Thymus (tissue), 14 donors: ENCODE measurements at places on chromosomes 1 and 21. TPM values are rescaled to one million over a fixed set of nuclear protein-coding genes. Genes with fewer than 3 reads are reported as not detected.

DNA sequence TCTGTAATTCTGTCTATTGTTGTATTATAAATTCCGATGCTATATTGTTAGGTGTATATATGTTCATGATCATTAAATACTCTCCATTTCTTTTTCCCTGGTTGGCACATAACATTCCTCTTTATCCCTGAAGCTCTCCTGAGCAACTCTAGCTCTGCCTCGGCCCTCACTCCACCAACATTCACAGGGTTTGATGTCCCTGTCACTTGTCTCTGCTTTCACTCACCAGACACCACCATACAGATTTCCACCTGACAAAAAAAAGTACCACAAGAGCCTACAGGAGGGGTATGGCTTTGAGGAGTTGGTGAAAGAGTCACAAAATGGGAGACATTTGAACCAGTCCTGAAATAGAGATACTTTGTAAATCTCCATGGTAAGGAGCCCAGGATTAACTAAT, 8.8 kb upstream of the TSPEAR start:
- no peak for DNase-seq
- no peaks in the 10 kb centered on the region for H3K36me3 ChIP-seq
- peaks cover 22% of the 10 kb centered on the region for H3K27me3 ChIP-seq
- no peaks in the 10 kb centered on the region for H3K4me1 ChIP-seq

FAM229A gene
- 1.6 TPM for total RNA-seq

- no peak overlapping the region for H3K4me3 ChIP-seq
- no peaks in the 10 kb centered on the region for H3K4me1 ChIP-seq
- no peak for DNase-seq
- no peaks in the 10 kb centered on the region for H3K27me3 ChIP-seq
These were observed 27.8 kb upstream of the DMRTA2 start for GRCh38 chr1:50450861-50451653.

- H3K36me3 ChIP-seq: no peaks in the 10 kb centered on the region
- no peak overlapping the region for H3K27ac ChIP-seq
- H3K4me3 ChIP-seq: no peak overlapping the region
These were observed 75.0 kb upstream of the BCAR3 start for GRCh38 chr1:93756657-93757056.

DNA sequence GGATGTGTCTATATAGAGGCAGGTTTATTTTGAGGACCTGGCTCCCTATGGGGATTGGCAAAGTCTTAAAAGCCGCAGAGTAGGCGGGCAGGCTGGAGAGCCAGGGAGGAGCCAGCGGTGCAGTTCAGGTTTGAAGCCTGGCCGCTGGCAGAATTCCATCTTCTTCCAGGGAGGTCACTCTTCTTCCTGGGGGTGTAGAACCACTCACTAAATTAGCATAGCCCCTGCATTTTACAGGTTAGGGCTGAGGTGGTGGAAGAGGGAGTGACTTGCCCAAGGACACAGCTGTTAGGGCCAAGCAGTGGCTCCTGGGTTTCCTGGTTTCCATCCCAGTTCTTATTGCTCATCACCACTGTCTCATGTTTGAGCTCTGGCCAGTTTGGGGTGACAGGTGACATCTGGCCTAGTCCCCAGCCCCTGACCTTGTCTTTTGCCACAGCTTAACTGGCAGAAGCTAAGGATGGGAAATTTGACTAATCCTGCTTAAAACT, 1.4 kb downstream of the PINK1 start:
- peaks cover 13% of the 10 kb centered on the region for H3K4me1 ChIP-seq
- peaks cover 17% of the 10 kb centered on the region for H3K36me3 ChIP-seq
- H3K4me3 ChIP-seq: peak overlapping the region; percentile 52
- H3K27me3 ChIP-seq: no peaks in the 10 kb centered on the region

DNA sequence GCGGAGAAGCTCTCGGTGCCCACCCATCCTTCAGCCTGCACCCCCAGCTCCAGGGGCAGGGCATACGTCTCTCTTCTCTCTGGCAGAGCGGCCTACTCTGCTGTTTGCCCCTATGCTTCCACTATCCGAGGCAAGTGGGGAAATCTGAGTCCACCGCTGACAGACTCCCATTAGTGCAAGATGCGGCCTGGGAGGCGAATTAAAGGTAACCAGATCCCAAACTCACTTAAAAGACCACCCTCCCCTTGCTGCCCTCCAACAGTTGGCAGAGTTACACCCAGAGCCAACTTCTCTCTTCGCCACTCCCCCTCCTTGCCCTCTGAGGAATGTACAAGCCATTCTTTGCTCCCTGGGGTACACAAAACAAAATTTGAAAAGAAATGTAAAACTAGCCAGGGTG, 6.4 kb downstream of the FOXD3 start:
- H3K27ac ChIP-seq: no peak overlapping the region
- no peak for DNase-seq
- H3K27me3 ChIP-seq: peaks cover 98% of the 10 kb centered on the region
- no peak overlapping the region for H3K4me3 ChIP-seq
- H3K4me1 ChIP-seq: peaks cover 24% of the 10 kb centered on the region

DNA sequence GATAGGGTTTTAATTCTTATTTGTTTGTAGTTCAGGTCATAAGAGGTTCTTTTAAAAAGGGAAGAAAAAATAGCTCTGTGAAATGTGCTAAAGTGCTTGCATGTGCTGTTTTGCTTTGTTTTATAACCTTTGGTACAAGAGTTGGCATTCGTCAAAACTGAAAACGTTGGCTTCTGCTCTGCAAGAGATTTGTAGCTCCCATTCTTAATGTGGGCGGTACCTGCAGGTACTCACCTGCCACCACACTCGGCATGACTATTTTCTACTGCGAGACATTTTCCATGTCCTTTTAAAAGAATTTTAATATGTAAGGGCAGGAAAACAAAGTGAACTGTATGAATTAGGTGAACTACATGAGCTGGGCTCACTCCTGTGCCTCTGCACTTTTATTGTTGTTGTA, 92.6 kb downstream of the ADARB1 start:
- H3K27me3 ChIP-seq: no peaks in the 10 kb centered on the region
- H3K4me1 ChIP-seq: peaks cover 13% of the 10 kb centered on the region
- H3K4me3 ChIP-seq: no peak overlapping the region
- no peak overlapping the region for H3K27ac ChIP-seq

DNA sequence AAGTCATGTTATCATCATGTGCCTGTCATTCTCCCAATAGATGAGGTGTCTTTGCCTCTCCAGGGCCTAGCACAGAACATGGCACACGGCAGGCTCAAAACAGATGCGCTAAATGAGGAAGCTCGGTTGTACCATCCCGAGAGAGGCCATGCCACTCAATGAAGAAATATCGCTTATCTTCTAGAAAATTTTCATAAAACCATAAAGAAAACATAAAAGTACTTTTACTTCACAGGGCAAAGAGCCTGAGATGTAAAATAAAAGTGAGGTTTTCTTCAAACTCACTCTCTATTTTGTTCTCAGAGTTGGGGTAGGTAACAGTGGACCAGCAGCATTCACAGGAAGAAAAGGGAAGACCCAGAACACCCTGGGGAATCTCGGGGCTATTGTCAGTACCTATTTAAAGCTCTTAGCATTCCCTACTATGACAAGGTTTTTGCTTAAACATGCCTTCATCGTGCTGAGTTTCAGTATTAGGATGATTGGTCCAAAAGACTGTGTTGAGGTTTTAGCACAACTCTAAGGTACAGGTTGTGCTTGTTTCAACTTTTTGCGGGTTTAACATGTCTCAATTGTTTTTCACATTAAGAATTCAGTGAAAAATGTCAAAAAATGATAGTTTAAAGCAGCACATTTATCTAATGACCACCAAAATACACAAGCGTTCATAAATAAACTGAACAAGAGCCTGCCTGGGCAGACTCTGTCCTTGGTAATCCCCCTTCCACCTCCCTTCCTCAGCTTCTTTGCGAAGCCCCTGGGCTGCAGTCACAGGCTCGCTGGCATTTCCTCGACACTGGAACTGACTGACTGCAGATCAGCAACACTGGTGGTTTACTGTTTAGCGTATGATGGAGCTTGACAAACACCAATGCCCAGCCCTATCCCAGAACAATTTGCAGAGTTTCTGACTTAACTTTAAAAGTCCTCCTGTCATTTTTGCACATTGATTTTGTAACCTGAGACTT, 55.6 kb downstream of the COQ8A start:
- H3K27ac ChIP-seq: peak overlapping the region; percentile 21
- H3K4me3 ChIP-seq: no peak overlapping the region
- no peaks in the 10 kb centered on the region for H3K27me3 ChIP-seq
- no peaks in the 10 kb centered on the region for H3K36me3 ChIP-seq

PDZK1 gene
- total RNA-seq: 0.90 TPM

DNA sequence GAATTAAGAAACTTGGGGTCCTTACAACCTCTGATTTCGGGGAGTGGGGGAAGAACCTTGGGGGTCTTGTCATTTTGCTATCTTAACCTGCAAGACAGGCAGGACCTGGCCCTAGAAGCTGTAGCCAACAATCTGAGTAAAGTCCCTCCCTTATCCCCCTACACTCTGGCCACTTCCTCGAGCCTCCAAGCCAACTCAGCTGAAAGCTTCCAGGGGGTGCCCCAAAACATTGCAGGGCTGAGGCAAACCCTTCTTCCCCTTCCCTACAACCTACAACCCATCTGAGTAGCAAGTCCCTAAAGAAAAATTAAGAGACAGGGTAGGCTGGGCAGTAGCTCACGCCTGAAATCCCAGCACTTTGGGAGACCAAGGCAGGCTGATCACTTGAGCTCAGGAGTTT, 5.0 kb downstream of the CERS2 start:
- H3K4me1 ChIP-seq: peaks cover 16% of the 10 kb centered on the region
- no peaks in the 10 kb centered on the region for H3K27me3 ChIP-seq
- no peak overlapping the region for H3K4me3 ChIP-seq
- DNase-seq: no peak

DNA sequence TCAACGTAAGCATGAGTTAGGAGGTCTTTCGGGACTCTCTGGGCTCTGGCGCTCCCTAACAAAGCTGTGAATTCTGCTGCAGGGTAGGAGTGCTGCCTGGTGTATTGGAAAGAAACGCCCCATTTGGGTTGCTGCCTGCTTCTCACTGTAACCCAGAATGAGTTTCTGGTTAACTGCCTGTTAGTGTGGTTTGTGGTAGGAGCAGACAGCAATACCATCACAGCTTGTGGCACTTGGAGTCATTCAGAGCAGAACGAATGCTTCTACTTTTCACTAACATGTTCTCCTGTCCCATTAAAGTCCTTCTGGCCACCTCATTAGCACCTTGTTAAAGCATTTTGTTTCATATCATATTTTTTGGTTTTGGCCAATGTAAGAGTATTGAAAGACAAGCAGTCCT, 18.1 kb downstream of the MAP3K7CL start:
- H3K4me1 ChIP-seq: peaks cover 26% of the 10 kb centered on the region
- H3K36me3 ChIP-seq: no peaks in the 10 kb centered on the region
- no peak for DNase-seq

DNA sequence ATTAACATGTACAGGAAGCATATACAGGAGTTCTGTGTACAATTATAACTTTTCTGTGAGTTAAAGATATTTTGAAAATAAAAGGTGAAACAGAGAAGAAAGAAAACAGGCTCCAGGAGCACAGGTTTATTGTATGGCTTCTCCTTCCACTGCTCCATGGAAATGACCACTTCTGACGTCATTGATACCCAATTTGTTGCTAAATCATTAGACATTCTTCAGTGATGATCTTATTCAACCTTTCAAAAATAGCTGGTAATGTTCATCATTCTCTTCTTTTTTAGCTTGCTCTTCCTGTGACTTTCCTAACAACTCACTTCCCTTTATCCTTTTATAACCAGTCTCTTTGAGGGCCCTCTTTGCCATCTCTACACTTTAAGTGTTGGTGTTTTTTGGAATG, 77.8 kb downstream of the KCNK2 start:
- H3K4me3 ChIP-seq: no peak overlapping the region
- no peaks in the 10 kb centered on the region for H3K4me1 ChIP-seq
- no peak overlapping the region for H3K27ac ChIP-seq
- no peak for DNase-seq

IGSF21 gene
- total RNA-seq: 0.85 TPM

DNA sequence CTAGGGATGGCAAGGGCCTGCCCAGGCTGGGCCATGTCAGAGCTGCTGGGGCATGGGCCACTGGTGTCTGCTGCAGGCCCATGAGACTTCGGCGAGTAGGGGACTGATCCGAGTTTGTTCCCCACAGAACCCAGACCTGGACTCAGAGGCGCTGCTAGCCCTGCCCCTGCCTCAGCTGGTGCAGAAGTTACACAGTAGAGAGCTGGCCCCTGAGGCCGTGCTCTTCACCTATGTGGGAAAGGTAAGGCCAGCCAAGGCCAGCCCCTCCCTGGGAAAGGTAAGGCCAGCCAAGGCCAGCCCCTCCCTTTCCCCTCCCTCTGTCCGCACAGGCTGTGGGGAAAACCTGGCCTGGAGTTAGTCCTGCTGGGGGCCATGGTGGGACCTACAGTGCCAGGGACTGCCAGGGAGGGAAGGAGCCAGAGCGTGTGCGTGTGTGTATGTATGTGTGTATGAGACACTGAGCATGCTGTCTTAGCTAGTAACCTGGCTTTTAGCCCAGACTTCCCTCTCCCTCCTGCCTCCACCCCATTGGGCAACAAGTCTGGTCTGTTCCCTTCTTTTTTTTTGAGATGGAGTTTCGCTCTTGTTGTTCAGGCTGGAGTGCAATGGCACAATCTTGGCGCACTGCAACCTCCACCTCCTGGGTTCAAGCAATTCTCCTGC, 8.0 kb downstream of the FAAH start:
- no peak overlapping the region for H3K27ac ChIP-seq
- DNase-seq: no peak
- no peaks in the 10 kb centered on the region for H3K27me3 ChIP-seq
- H3K36me3 ChIP-seq: no peaks in the 10 kb centered on the region
- H3K4me1 ChIP-seq: peaks cover 4% of the 10 kb centered on the region

DNA sequence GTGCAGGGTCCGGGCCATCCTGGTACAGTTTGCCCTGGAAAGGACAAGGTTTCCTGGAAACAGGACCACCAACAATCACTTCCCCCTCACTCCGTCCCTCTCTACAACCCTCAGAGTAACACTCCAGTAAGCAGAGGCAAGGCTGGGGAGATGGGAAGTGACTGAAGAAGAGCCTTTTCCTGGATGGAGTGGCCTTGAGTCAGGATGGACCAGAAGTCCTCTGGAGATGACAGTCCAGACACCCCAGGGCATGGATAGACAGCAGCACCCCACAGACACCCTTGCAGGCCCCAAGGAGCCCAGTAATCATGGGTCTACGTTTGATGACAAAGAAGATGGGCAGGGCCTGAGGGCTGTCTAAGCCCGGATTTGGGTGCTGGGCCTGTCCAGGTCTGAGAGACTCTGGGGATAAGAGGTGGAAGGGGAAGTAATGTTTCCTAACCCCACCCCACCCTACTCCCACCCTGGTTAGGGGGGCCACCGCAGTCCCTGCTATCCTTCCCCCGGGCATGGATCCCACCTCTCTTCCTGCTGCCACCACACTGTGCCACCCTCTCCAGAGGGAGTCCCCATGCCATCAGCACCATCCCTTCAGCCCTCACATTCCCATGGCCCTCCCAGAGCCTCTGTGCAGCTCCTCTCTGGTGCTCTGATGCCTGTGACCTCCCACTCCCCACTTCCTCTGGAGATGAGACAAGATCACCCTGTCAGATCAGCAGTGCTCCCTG, 7.2 kb upstream of the S100A8 start:
- H3K27ac ChIP-seq: no peak overlapping the region
- peaks cover 2% of the 10 kb centered on the region for H3K27me3 ChIP-seq
- H3K36me3 ChIP-seq: no peaks in the 10 kb centered on the region
- DNase-seq: no peak

- H3K27me3 ChIP-seq: no peaks in the 10 kb centered on the region
- peaks cover 2% of the 10 kb centered on the region for H3K4me1 ChIP-seq
- peak overlapping the region; percentile 77 for H3K27ac ChIP-seq
- H3K4me3 ChIP-seq: no peak overlapping the region
- peak; percentile 29 for DNase-seq
These were observed 62.1 kb downstream of the DEGS1 start for GRCh38 chr1:224245188-224245587.

- H3K36me3 ChIP-seq: peaks cover 2% of the 10 kb centered on the region
- H3K27me3 ChIP-seq: no peaks in the 10 kb centered on the region
- peak overlapping the region; percentile 29 for H3K27ac ChIP-seq
These were observed 549 bp downstream of the PARS2 start for GRCh38 chr1:54763816-54764132.
